ENCODE measurements at places on chromosomes 12 and 14.
A peak's percentile ranks its signal among the peaks of the same experiment; 100 is the strongest.

DNA sequence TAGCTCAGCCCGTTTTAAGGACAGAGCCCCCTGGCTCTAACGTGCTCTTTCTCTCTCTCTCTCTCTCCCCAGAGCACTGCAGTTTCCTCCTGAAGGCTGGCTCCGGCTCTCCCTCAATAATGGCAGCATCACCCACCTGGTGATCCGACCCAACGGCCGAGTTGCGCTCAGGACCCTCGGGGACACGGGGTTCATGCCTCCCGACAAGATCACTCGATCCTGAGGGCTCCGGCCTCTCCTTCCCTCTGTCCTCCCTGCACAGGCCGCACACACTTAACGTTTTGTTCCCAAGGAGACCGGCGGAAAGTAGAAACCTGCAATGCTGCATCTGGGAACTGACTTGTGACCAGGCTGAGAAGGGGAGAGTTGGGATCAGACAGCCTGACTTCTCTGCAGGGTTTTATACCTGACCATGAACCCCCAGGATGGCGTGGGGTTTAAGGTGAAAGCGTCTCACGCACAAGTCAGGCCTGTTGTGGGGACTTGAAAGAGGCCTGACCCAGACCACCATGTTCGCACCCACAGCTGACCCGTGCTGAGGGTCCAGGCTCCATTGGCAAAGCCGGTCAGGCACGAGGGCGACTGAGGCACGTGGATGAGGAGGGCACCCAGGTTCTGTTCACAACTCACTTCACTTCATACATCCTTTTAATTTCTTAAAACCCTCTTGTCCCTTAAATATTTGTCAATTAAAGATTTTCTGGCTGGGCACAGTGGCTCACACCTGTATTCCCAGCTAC lies 10.1 kb downstream of the PGAM5 start:
- peaks cover 9% of the 10 kb centered on the region for H3K4me1 ChIP-seq
- DNase-seq, result no peak
- no peak overlapping the region for H3K4me3 ChIP-seq
- H3K27ac ChIP-seq, result no peak overlapping the region

GRCh38 chr12:26798640-26799039 lies 34.4 kb downstream of the ITPR2 start:
- no peak overlapping the region for H3K27ac ChIP-seq
- no peaks in the 10 kb centered on the region for H3K27me3 ChIP-seq
- H3K36me3 ChIP-seq, result no peaks in the 10 kb centered on the region
- no peak overlapping the region for H3K4me3 ChIP-seq

GRCh38 chr12:31370531-31371255 lies 44.7 kb upstream of the SINHCAF start:
- no peaks in the 10 kb centered on the region for H3K36me3 ChIP-seq
- no peak overlapping the region for H3K4me3 ChIP-seq
- DNase-seq, result no peak
- H3K27me3 ChIP-seq, result no peaks in the 10 kb centered on the region

DNA sequence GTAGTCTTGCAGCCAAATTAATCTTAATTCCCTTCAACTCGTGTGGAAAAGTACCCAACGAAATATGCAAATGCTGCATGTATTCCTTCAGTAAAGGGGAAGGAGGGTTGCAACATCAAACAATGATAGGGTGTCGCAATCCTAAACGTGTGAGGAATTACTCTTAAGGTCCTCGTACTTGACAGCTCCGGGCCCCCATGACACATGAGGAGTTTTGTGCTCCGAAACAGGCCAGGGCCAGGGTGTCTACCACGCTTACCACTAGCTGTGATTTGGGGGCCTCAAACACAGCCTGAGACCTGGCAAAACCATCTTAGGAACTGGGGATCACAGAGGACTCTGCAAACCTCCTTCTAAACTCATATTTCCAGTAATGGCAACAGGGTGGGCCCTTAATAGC lies 20.4 kb downstream of the FOS start:
- H3K4me1 ChIP-seq, result peaks cover 45% of the 10 kb centered on the region
- peaks cover 3% of the 10 kb centered on the region for H3K27me3 ChIP-seq
- H3K36me3 ChIP-seq, result no peaks in the 10 kb centered on the region
- DNase-seq, result peak; percentile 82

DNA sequence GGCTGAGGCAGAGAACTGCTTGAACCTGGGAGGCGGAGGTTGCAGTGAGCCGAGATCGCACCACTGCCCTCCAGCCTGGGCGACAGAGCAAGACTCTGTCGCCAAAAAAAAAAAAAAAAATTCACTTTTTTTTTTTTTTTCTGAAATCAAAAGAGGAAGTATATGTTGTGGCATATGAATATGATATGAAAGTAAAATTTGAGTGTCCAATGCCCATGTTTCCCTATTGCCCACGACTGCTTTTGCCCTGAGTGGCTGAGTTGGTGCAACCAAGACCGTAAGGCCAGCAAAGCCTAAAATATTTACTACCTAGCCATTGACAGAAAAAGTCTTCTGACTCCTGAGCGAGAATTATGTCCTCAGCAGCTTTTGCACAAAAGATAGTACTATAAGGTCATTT lies 101.7 kb upstream of the PARP11 start:
- no peak for DNase-seq
- no peaks in the 10 kb centered on the region for H3K36me3 ChIP-seq
- no peaks in the 10 kb centered on the region for H3K27me3 ChIP-seq
- no peak overlapping the region for H3K4me3 ChIP-seq
- H3K4me1 ChIP-seq, result peaks cover 11% of the 10 kb centered on the region

DNA sequence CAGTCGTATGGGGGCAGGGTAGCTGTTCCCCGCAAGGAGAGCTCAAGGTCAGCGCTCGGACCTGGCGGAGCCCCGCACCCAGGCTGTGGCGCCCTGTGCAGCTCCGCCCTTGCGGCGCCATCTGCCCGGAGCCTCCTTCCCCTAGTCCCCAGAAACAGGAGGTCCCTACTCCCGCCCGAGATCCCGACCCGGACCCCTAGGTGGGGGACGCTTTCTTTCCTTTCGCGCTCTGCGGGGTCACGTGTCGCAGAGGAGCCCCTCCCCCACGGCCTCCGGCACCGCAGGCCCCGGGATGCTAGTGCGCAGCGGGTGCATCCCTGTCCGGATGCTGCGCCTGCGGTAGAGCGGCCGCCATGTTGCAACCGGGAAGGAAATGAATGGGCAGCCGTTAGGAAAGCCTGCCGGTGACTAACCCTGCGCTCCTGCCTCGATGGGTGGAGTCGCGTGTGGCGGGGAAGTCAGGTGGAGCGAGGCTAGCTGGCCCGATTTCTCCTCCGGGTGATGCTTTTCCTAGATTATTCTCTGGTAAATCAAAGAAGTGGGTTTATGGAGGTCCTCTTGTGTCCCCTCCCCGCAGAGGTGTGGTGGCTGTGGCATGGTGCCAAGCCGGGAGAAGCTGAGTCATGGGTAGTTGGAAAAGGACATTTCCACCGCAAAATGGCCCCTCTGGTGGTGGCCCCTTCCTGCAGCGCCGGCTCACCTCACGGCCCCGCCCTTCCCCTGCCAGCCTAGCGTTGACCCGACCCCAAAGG lies 804 bp downstream of the GAPDH start:
- H3K36me3 ChIP-seq, result peaks cover 23% of the 10 kb centered on the region
- H3K27me3 ChIP-seq, result no peaks in the 10 kb centered on the region
- H3K4me3 ChIP-seq, result peak overlapping the region; percentile 97
- peak; percentile 92 for DNase-seq
- peak overlapping the region; percentile 100 for H3K27ac ChIP-seq

All from natural killer cell treated with Interleukin-12 subunit alpha and Interleukin-12 subunit beta and Interleukin-15 and Interleukin-18, amount 100 ng/mL, for 72 hours (primary cell).